ENCODE measurements at places on chromosomes 5 and 9.

GRCh38 chr9:105306351-105307140 lies 62.1 kb downstream of the SLC44A1 start:
- DNase-seq: no peak

DNA sequence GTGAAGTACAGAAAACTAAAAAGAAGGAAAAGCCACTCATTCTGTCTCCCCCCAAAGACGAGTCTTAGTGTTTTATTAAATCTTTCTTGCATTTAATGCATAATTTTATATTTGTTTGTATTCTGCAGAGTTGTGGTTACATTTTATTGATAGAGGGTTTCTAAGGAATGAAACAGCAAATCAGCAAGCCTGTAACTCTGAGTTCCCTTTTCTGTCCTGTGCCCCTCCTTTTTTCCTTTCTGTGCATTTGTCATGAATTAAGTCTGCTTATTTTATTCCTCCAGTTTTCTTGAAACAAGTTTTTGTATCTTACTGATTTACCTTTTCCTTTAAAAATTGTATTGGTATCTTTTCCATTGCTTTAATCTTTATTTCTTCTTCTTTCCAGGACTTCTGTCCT lies 132.8 kb downstream of the MUSK start:
- DNase-seq: no peak

DNA sequence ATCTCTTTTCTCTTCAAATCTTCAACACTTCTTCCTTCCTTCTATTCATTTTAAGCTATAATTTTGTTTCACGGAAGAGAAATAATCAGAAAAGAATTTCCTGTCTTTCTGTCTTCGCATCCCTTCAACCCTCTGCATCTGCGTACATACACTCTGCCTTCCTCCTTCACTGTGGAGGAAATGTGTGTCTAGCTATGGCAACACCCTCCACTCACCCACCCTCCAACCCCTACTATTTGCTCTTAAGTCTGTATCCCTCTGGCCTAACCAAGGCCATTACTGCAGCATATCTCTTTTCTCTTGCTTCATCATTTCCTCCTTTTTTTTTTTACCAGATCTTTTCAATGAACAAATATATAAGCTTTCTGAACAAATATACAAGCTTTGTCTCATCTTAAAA lies 105.7 kb upstream of the NUDT12 start:
- DNase-seq: no peak

DNA sequence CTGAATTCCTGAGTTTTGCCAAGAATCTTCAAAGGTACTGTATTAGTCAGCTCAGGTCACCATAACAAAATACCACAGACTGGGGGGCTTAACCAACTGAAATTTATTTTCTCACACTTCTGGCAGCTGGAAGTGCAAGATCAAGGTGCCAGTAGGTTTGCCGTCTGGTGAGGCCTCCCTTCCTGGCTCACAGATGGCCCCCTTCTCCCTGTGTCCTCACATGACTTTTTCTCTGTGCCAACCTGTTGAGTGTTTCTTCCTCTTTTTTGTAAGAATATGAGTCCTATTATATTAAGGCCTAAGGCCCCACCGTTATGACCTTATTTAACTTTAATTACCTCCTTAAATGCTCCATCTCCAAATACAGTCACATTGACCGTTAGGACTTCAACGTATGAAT lies 156.1 kb upstream of the KIF2A start:
- no peak for DNase-seq

DNA sequence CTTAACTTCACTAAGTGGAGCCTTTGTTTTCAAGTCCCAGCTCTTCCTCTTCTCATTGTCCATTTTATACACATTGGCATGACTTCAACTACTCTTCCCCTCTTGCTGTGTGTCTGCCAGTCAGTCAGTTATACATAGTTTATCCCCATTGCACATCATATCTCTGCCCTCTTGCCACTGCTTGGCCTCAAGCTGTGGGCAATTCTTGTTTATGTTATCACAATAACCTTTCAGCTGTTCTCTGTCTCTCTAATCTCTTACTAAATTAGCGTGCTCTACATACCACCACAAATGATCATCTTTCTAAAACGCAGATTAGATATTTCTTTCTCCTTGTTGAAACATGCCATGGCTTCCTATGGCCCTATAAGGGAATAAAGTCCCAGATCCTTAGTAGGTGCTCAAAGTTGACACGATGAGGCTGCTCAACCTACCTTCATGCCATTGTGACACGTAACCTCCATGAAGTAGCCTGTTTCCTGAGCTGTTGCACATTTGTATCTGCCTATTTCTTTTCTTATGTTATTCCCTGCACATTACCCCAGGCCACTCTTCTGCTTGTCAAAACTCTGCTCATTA lies 239.3 kb downstream of the GAS1 start:
- DNase-seq: no peak

GRCh38 chr9:79657891-79658290 lies 86.1 kb downstream of the TLE4 start:
- no peak for DNase-seq

DNA sequence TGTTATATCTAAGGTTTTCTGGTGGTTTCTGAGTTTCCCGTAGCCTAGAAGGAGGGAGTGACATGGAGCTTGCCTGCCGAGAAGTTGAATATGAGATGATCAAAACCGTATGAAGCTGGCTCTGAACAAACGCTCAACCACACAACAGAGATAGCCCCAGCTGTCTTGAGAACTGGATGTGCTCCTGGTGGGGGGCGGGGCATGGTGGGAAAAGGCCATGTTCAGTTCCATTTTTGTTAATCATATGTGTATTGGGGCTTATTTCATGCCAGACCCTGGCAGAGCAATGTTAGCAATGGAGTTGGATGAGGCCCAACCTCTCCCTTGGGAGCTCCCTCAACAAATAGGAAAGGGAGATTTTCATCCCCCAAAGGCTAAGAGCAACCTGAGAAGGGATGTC lies 4.8 kb downstream of the CCL19 start:
- no peak for DNase-seq

- DNase-seq: no peak
Observed at GRCh38 chr5:150630461-150631325, 9.8 kb upstream of the SYNPO start.

GRCh38 chr5:112923988-112924387 lies 2.0 kb upstream of the REEP5 start:
- no peak for DNase-seq

DNA sequence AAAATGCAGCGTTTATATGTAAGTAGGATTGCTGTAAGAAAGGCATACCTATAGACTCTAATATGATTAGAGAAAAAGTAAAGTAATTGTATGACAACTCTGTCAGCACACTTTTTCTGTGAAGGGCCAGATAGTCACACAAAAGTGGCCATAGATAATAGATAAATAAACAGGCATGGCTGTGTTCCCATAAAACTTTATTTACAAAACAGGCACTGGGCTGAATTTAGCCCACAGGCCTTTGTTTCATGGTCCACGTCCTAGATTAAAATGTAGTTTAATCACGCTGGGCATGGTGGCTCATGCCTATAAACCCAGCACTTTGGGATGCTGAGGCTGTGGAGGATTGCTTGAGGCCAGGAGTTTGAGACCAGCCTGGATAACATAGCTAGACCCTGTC lies 8.7 kb upstream of the TXNDC8 start:
- no peak for DNase-seq

GRCh38 chr5:65739162-65739561 lies 17.2 kb downstream of the NLN start:
- no peak for DNase-seq

- DNase-seq: no peak
Observed at GRCh38 chr5:60672693-60673264, 27.2 kb downstream of the DEPDC1B start.

GRCh38 chr9:132854832-132855231 lies 23.3 kb downstream of the AK8 start:
- no peak for DNase-seq

GRCh38 chr9:35841645-35841900 lies 12.5 kb downstream of the TMEM8B start:
- no peak for DNase-seq

GRCh38 chr5:88984040-88984439 lies 101.1 kb upstream of the MEF2C start:
- no peak for DNase-seq

- DNase-seq: peak; percentile 35
Observed at GRCh38 chr5:124162767-124163532, 583.5 kb downstream of the ZNF608 start.

- no peak for DNase-seq
Observed at GRCh38 chr9:130542038-130542437, 37.3 kb upstream of the FUBP3 start.

- DNase-seq: no peak
Observed at GRCh38 chr5:132388244-132389050, 18.9 kb downstream of the SLC22A5 start.

DNA sequence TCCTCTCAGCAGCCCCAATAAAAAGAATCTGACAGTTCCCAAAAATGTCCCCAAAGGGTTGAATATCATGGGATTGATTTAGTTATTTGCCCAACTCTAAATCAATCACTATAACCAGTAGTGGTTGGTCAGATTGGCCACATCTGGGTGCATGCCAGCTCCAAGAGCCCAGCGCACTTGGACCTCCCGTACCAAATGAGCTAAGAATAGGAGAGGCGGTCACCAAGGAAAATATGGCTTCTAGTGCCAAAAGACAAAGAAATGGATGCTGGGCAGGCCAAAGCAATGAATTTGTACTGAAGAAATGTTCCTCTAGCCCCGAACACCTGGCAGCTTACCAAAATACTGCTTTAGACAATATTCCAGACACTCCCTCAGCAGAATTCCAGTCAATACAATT lies 80.3 kb downstream of the RCL1 start:
- no peak for DNase-seq

- no peak for DNase-seq
Observed at GRCh38 chr9:80811656-80812055, 877.7 kb downstream of the TLE1 start.

DNA sequence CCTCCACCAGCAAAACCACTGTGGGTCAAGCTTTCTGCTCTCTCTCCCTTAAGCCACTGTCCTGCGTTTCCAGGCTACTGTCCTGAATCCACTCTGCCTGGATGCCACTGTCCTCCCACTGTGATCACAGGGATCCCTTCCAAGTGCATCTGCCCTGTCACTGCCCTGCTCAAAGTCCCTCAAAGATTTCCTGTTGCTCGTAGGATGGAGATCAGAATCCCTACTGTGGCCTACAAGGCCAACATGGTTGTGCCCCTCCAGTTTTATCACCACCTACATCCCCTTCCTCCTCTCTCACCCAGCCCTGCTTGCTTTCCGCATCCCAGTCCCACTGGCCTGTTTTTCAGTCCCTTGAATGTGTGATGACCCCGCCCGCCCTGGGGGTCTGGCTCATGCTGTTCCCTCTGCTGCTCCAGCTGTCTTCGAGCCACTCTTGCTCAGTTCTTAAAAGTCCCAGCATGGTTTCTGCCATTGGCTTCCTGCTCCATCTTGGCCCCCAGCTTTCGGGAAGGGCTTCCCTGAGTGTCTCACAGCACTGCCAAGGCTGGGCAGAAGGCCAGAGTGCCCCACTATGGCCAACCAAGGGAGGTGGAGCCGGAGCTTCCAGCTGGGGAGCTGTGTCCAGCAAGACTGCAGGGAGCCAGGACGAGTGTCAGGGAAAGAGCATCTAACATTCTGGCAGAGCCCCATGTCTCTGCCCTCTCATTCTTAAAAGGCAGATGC lies 12.9 kb upstream of the FRRS1L start:
- no peak for DNase-seq

- DNase-seq: no peak
Observed at GRCh38 chr5:8557728-8558127, 688.8 kb downstream of the MTRR start.

DNA sequence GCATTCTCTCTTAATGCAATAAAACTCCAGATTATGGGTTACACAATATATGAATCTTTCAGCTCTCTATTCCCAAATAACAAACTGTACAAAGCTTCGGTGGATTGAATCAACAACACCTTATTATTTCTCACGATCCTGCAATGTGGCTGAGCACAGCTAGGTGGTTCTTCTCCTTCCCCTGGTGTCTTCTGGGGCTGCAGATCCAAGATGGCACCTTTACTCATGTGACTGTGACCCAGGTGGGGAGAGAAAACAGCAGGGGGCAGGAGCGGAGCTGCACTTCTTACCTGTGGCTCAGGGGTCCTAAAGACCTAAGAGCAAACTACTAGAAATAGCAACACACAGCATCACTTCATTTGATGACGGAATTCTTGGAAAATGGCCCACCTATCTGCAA lies 233.1 kb downstream of the IRX1 start:
- no peak for DNase-seq

DNA sequence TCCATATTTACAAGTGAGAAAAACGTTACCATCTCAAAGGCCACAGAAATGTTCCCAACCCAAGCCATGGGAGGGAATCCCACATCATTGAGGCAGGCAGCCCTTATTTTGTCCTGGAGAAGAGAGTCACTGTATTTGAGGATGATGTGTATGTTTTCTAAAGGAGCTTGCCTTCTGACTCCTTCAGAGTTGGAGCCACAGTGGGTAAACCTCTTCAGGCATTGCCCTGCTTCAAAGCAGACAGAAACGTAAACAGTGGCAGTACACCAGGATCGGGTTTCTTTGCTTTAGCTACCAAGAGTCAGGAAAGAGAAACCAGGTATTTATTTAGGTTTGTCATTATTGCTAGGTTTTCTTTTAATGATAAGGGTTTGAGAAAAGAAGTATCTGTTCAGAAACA lies 45.7 kb downstream of the MUSK start:
- peak; percentile 1 for DNase-seq

- DNase-seq: no peak
Observed at GRCh38 chr5:58722160-58722559, 139.3 kb downstream of the RAB3C start.

DNA sequence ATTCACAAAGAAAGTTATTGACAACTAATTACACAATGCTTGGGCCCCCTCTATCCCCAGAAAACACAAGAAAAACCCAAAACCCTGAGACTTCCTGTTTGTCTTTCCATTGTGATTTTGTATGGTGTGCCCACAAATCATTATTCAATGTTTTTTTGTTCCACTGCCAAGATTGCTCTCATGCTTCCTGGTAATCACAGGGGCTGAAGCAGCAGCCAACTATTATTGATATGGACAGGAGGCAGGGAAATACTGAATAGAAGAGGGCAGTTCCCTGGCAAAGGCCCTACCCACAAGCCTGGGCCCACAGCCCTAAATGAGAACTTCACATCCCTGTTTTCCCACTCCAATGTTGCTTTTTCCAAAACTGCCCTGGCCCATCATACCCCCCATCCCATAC lies 21.5 kb upstream of the RFK start:
- no peak for DNase-seq

Data from NCI-H526 (cell line).